CD4-positive, alpha-beta T cell treated with Interleukin-17A for 1 hour (primary cell): ENCODE measurements at places on chromosomes 13 and 19.

- DNase-seq: no peak
Observed at GRCh38 chr19:13011653-13012389, 16.5 kb downstream of the NFIX start.

DNA sequence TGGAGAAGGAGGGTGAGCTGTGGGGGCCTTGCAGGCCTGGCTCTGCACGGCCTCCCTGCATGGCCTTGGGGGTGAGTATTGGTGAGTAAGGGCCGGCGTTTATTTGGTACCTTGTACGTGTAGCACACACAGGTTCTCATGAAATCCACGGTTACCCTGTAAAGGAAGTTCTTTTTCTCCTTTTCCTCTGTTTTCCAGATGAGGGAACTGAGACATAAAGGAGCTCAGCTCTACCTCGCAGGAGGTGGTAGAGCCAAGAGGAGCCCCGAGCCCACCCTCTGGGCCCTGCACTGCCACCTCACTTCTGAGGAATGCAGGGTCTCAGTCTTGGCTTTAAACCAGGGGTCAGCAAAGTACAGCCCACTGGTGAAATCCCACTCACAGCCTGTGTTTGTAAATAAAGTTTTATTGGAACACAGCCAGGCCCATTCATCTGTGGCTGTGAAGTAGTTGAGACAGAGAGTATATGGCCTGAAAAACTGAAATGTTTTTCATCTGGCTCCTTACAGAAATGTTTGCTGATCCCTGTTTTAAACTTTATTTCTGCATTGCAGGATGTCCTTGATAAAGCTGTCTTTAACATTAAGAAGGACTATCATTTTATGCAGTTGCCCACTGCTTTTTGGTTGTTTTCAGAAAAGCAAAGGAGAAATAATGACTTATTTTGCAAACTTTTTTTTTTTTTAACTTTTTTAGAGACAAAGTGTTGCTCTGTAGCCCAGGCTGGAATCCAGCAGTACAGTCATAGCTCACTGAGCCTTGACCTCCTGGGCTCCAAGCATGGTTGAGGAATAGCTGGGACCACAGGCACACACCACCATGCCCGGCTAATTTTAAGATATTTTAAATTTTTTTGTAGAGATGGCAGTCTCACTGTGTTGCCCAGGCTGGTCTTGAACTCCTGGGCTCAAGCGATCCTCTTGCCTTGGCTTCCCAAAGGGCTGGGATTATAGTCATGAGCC lies 6.4 kb downstream of the EPN1 start:
- no peak for DNase-seq

- DNase-seq: no peak
Observed at GRCh38 chr13:42702716-42703115, 78.7 kb upstream of the FAM216B start.

DNA sequence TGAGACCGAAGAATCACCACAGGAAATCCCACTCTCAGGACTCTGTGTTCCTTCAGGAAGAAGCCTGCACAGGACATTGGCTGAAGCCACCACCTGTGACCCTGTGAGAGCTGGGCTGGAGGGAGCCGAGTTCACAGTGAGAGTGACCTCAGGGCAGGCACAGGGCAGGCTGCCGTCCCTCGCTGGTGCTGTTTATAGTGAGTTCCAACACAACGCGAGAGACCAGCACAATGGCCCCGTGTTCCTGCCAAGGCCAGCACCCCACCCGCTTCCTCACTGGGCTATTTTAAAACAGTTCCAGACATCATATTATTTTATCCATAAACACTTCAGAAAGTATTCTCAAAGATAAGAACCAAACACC lies 18.4 kb upstream of the GAS6 start:
- no peak for DNase-seq

- no peak for DNase-seq
Observed at GRCh38 chr19:33194532-33194885, 379 bp downstream of the LRP3 start.

GRCh38 chr13:39740761-39741160 lies 85.3 kb downstream of the COG6 start:
- DNase-seq: no peak
